ENCODE measurements at places on chromosomes 2 and 18.

DNA sequence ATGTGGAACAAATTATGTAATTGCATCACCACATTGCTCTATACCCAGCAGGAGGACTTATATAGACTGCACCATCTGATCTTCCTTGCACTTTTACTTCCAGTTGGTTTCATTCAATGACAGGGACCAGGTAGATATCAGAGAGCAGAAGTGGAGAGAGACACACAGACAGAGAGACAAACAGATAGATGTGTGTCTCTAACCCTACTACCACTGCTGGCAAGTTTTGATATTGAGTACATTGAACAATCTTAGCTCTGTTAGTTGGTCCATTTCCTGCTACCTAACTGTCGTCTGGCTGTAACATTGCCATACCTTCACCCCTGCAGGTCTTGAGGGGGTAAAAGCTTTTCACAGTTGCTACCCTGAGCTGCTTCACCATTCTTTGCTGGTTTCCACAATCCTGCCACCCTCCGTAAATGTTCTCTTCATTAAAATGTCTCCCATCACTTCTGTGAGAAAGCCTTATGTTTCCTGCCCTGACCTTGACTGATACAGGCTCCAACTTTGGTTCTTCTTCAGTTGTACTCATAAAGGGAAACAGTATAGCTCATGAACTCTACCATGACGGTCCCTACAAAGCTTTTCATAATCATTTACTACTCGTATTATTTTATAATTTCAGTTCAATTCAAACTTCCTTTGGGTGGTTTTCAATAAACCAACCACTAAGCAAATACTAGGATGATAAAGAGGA lies 62.3 kb upstream of the ITGA4 start:
- DNase-seq: no peak

DNA sequence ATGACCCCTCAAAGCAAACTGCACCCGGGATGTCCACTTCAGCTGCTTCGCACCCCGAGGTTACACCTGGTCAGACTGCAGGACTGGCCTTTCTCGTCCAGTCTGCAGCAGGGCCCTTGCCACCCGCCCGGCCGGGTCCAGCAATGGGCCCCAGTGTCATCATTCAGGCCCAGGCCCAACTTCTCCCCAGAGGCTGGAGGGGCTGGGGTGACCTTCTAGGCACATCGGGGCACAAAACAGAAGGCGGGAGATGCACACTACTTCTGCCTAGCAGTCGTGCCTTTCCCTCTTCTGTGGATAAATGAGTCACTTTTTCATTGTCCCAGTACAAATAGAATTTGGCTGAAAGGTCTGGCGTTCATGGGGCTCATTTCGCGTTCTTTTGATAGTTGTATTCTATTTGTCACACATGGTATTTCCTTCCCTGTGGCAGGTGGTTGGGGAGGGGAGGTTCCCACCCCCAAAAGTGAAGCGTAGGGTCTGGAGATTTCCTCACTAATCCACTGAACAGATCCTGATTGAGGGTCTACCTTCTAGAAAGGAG lies 56.9 kb upstream of the ID2 start:
- DNase-seq: no peak

DNA sequence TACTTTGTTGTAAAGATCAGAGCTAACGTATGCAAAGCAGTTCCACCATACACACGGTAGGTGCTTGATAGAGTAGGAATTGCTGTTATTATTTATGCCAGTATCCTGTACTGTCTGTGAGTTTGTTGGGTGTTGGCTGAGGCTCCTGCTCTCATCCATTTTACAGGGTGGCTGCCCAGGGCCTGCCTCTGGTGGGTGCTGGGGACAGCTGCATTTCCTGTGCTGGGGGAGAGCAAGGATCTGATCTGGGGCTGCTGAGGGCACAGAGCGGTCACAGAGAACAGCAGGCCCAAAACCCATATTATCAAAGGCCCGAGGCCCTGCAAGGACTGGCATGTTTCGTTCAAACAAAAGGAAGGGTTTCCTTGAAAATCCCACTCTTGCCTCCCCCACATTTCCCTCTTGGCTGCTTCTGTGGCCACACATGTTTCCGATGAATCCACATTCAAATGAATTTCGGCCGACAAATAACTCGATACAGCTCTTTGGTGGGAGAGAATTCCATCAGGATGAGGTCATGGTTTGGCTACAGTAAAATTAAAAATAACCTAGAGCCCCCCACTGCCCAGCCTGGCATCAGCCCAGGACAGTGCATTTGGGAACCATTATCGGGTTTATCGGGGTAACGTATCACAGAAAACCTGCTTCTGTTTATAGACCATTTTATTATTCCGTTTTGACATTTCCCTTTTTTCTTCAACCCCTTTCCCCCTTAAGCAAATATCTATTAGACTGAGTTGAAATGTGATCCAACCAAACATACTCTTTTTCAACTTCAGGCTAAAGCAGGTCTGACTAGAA lies 143.4 kb downstream of the CYRIA start:
- no peak for DNase-seq

- DNase-seq: no peak
Measured at GRCh38 chr2:114005110-114005783, 115.4 kb downstream of the ACTR3 start.

DNA sequence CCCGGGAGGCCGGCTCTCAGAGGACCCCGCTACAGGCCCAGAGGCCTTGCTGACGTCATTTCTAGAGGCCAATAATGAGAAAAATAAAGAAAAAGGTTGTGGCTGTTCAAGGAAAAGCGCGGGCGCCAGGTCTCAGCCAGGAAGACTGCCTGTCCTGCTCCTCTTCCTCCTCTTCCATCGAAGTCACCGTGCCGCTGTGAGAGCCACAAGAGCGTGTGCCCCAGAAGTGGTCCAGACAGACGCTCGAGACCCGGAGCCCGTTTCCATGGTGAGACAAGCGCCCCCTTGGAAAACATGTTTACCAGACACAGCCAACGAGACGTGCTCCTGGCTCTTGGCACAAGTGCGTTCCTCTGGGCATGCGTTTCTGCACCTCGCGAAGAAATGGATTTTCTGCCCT lies 210.5 kb downstream of the HDAC4 start:
- DNase-seq: no peak

GRCh38 chr2:216012133-216012829 lies 1.1 kb downstream of the MREG start:
- DNase-seq: no peak

DNA sequence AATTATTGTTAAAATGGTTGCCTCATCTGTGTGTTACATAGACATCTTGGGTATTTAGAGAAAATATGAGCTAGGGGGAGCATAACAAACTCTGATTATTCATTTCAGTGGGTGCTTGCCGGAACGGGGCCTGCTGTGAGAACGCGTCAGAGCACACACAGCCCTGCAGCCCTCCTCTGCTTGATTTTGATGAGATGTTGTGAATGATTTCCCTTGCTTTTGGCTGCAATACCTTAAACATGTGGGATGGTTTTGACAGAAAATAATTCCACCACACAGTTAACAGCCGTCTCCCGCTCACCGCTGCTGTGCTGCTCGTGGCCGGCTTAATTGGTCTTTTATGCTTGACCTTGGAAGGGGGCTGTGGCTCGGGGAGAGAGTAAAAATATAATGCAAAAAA lies 49.9 kb upstream of the TXNDC2 start:
- no peak for DNase-seq

DNA sequence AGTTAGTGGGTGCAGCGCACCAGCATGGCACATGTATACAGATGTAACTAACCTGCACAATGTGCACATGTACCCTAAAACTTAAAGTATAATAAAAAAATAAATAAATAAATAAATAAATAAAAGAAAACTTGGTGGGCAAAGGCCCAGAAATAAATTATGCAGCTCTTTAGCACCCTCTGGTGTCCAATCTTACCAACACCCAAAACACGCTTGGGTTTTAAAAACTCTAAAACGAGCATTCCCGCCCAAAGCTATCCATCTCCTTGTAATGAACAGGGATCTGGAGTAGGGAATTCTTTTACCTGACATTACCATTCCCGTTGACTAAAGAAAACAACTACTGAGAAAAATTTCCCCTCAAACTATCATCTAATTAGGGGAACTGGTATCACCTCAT lies 2005.9 kb upstream of the CELF4 start:
- no peak for DNase-seq

GRCh38 chr2:135635212-135635835 lies 104.0 kb downstream of the R3HDM1 start:
- no peak for DNase-seq

- no peak for DNase-seq
Measured at GRCh38 chr18:43606795-43607194, 329.5 kb upstream of the SYT4 start.

GRCh38 chr2:82089518-82089917 lies 1785.0 kb upstream of the LRRTM1 start:
- no peak for DNase-seq

DNA sequence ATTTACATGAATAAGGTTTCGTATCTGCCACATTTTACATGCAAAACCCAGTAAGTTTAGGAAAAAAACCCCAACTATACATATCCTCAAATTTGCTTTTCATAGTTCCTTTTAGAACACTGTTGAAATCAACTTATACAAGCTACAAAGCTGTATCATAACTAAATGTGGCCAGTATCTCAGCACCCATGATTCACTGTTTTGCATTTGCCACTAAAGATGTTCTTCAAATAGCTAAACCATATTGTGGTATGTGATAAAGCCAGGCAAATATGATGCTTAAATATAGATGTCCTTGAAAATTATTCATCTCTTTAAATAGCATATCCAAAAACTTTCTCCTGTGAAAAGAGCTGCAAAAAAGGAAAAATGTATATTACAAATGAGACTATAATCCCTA lies 29.9 kb downstream of the ROCK2 start:
- DNase-seq: no peak

DNA sequence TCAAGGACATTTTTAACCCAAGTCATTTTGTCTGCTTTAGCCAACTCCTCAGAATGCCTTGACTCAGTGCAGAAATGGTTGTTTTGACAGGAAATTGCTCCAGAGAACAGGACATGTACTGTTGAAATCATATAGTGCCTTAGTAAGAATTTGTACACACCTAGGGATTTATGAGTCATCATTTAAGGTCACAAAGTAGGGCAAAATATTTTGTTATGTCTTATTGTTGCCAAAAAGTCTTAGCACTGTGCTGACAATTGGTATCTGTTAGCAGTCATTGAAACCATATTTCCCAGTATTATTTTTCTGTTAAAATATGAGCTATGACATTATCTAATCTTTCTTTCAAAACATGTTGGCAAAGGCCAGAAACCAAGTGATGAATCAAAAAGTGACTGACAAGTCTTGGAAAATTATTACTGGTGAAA lies 104.5 kb downstream of the OSBPL6 start:
- no peak for DNase-seq

Measured in activated CD8-positive, alpha-beta memory T cell treated with anti-CD3 and anti-CD28 coated beads for 48 hours (primary cell).